ENCODE measurements at places on chromosomes 7 and 10.

DNA sequence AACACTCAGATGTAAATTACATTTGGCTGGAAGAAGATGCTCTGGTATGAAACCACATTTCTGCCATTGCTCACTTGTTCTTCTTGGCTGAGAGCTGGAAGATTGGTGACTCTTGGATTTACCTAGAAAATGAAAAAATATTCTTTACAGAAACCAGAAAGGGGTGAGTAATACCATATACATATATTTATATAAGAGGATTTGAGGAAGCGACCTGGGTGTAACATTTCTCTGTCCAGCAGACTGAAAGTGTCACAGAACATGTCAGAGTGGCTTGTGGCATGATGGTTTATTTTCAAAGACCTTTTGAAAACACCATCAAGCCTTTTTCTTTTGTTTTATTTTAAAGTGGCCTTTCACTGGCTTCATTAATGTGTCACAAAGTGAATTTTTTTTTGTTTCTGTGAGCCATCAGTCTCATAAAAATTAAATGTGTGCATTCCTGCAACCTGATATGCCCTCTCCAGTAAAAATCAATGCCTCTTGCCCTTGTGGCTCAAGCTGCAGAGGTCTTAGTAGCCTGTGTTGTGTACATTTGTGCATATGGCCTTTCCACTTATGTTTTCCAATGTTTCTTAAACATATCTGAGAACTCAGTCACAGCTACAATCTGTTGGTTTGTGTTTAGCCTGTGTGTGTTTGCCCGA lies 23.5 kb downstream of the CREB5 start:
- ATAC-seq: peak; percentile 46

DNA sequence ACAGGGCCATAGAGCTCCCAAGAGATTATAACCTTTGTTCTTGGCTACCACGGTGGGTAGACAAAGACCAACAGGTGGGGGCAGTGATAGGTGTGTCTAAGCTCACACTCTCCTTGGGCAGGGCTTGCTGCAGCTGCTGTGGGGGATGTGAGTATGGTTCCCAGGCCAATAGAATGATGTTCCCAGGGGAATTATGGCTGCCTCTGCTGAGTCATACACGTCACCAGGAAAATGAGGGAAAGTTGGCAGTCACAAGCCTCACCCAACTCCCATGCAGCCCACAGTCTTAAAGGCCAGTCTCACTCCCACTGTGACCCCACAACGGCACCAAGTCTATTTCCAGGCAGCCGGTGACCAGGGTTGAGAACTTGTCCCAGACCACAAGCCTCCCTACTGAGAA lies 453.4 kb upstream of the PODXL start:
- no peak for ATAC-seq

DNA sequence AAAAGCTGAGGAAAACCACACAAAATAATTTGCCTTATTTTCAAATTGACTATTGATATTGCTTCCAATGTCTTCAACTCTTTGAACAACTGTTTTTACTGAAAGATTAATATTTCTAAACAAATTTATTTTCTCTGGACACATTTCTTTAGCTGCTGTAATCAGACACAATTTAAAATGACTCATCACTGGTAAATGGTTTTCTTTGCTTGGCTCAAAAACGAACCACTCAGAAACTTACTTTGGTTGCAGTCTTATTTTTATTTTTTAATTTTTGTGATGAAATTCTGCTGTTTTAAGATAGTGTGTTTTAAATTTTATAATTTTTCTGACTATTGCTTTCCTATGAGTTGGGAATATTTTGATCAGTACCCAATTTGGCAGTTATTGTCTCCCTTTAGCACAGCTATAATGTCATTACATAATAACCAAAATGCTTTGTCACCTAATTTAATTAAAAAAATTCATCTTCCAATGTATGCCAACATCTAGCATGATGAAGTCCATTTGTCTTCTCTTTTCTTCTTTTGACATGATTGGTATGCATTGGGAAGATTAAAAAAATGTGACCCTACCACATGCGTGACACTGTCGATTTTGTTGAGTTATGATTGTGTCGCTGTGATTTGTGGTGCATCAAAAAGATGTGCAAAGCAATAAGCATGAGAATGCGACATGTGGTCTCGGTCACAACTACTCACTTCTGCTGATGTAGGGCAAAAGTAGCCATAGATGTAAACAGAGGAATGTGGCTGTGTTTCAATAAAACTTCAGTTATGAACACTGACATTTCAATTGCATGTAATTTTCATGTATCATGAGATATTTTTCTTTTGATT lies 222.3 kb downstream of the SUGCT start:
- no peak for ATAC-seq

- no peak for ATAC-seq
Observed at GRCh38 chr7:87628780-87629569, 777 bp downstream of the RUNDC3B start.

- no peak for ATAC-seq
Observed at GRCh38 chr7:81690251-81690650, 79.6 kb downstream of the HGF start.

DNA sequence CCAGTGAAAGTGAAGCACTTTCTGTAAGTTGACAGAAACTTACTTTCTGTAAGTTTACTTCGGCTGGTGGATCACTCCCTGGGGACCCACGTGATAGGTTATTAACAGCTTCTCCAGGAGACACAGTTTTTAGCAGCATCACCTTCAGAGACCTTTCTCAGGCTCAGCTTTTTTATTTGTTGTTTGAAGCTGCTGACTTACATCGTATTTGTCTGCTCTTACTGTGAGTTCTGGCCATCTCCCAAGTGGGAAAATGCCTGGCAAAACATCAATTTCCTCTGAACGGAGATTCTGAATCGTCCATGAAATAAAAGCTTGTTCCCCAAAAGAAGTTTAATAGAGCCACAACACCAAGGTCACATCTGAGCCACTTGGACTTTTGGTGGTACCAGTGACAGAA lies 178.7 kb upstream of the PODXL start:
- no peak for ATAC-seq

DNA sequence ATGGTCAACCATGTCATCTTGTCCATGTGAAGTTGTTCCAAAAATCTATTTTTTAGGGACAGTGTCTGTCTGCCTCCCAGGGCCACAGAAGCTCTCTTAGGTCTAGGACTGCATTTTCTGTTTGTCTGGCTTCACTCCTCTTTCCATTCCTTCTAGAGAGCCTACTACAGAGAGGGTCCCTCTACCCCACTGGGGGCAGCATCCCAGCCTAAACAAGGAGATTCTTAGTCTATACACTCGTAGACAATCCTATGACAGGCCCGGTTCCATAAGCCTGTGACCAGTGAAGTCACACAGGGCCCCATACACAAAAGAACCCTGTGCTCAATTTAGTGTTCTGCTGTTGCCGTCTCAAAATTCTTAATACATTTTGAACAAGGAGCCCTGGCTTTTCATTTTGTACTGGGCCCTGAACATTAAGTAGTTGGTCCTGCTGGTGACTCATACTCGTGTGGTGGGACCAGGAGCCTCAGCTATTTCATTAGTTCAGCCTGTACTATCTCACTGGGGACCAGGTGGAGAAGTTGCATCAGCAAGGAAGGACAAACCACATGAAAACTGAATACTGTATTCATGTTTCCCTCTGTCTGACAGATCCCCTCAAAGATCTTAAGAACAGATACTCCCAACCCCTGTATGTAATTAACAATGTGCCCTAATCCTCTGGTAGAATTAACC lies 23.5 kb upstream of the FAM180A start:
- ATAC-seq: no peak

DNA sequence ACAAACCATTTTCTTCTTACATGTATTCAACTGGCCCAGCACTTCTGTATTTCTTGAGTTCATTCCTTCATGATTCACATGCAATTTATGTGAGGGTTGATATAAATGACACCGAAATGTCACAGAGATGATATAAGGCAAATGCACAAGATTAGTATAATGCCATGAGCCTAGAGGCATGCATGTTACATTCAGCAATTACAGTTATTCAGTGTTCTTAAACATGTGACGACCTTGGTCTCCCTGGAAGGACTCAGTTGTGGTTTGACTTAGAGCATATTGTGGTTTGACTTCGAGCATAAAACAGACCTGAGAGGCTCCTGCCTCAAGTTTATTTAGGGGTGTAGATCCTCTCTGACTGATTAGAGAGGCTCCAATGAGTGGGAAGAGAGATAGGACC lies 752.1 kb upstream of the POM121L12 start:
- ATAC-seq: no peak

DNA sequence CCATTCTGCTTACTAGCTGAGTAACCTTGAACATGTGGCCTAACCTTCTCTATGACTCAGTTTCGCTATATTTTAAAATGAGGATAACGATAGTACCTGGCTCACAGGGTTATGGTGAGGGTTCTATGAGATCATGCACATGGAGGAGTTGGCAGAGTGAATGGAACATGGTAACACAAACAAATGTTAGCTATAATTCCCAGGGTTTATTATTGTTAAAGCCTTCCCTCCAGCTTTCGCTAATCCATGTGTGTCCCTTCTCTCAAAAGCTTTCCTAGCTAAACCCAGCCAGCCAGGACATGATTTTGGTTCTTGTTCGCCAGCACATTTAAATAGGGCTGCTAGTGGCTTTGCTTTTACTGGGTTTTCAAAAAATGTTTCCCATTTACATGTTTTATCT lies 361.0 kb upstream of the NFE2L3 start:
- no peak for ATAC-seq

DNA sequence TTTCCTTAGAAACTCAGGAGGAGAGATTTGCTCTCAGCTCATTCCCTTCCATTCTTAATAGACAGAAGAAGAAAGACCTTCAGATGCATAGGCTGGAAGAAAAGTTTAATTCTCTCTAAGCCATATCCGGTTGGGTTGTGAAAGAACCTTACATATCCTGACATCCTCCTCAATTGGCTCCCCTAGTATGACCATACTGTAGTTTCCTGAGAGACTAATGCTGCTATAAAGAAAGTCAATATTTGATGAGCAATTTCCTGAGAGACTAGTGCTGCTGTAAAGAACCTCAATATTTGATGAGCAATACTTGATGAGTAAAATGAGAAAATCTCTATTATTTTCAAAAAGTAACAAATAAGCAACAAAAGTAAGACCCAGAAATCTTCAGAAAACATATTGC lies 888.5 kb upstream of the SORCS1 start:
- ATAC-seq: no peak

- no peak for ATAC-seq
Observed at GRCh38 chr10:68463365-68464093, 8.2 kb downstream of the DNA2 start.

GRCh38 chr7:148022832-148023231 lies 567.7 kb upstream of the C7orf33 start:
- no peak for ATAC-seq

GRCh38 chr7:155343661-155344121 lies 46.0 kb downstream of the INSIG1 start:
- ATAC-seq: no peak

- no peak for ATAC-seq
Observed at GRCh38 chr10:57864765-57865680, 402.7 kb downstream of the IPMK start.

DNA sequence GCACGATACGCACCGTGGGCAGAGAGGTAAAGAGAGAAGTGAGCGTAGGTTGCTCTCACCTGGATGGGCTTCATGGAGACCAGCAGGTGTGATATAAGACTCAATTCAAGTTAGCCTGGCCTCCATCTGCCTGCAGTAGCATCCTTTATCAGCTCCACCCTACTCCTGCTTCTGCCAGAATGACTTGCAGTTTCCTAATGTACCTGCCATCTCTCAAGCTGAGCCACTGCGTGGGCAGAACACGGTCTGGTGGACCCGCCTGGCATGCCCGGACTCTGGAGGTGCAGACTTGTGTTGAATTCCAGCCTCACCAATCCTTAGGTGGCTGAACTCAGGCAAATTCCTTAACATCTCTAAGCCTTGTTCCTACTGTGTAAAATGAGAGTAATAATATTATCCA lies 64.3 kb downstream of the STEAP1B start:
- no peak for ATAC-seq

DNA sequence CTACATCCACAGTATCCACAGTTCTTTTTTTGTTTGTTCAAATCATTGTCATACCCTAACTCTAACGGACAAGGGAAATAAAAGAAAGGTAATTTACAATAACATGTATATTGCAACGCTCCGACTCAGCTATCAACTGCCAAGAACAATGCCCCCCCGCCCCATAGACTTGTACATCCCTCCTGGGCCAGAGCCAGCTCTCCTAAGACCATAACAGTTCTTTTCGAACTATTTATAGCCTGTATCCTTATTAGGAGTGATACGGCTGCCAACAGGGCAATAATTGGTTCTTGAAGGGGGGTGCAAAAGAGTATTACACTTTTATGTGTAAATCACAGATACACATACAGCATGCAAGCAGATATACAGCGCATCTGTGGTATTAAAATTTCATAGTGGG lies 495.7 kb downstream of the GALNT17 start:
- ATAC-seq: no peak

- ATAC-seq: no peak
Observed at GRCh38 chr7:82700741-82701140, 257.2 kb upstream of the CACNA2D1 start.

- ATAC-seq: peak; percentile 9
Observed at GRCh38 chr10:73414230-73414945, 530 bp upstream of the ANXA7 start.

- no peak for ATAC-seq
Observed at GRCh38 chr10:21363731-21364104, 161.8 kb downstream of the SKIDA1 start.

- no peak for ATAC-seq
Observed at GRCh38 chr7:18020138-18020715, 7.4 kb downstream of the PRPS1L1 start.

DNA sequence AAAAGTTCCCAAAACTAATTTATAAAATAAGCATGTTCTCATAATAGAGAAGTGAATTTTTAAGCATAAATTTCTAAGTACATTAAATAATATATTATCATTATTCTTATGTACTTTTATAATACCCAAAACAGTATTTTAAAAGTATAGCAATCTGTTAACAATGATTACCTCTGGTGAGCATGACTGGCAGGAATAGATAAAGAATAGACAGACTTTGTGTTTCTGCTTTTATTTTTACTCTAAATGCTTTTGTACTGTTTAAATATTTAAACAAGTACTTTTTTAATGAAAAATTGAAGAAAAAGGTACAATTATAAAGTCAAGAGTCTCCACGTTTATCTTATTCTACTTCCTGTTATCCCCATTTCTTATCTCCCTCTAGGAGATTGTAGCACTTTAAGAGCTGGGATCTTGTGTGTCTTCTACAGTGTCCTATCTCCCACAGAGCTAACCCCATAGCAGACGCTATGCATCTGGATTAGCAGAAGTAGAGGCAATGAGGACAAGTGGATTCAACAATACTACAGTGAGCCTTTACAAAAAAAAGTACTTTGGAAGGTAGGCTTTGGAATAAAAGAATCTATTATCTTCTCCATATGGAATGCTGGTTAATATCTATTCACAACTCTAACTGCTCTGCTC lies 42.9 kb downstream of the IDE start:
- ATAC-seq: no peak

GRCh38 chr10:6018422-6018821 lies 41.1 kb upstream of the IL15RA start:
- no peak for ATAC-seq
